ENCODE measurements at places on chromosomes 1 and 21.

GRCh38 chr1:41919764-41920397 lies 1.2 kb upstream of the HIVEP3 start:
- peak; percentile 63 for DNase-seq

- no peak for DNase-seq
These were observed 360.2 kb downstream of the HHIPL2 start for GRCh38 chr1:222187566-222188332.

- DNase-seq: no peak
These were observed 34.7 kb upstream of the USP24 start for GRCh38 chr1:55249646-55250398.

DNA sequence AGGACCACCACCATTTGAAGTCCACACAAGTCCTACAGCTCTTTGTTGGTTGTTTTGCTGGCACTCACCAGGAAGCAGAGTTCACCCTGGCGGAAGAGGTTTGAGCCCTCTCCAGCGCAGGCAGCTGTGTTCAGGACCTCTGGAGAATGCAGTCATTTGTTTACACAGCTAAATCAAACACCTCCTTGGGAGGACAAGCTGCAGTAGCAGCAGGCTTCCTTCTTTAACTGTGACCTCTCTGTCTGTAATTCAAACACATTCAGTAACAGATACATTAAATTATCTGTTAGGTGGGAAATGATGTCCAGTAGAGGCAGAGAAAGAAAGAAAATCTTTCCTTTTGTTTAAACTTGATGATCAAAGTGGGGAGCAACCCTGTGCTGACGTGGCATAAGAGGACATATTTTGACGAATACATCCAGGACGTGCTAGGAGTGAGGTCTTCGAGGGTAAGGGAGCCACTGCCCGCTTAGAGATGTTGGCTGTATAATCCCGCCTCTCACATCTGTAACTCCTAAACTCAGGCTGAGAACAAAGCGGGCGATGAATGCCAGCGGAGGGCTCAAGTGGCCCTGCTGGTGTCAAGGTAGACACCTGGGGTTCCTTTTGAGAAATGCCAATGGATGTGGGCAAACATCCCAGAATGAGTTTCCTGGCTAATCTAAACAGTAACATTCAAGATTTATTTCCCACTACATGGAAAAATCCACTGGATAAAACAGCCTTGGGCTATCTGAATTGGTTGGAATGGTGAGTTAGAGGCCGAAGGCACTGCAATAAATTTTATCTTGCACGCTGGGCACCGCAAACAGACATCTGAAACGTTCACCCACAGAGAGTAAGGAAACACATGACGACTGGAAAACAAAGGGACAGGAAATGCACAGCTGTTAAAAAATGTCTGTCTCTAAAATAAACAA lies 51.7 kb downstream of the ABCA4 start:
- no peak for DNase-seq

- no peak for DNase-seq
These were observed 27.4 kb downstream of the IL23R start for GRCh38 chr1:67193704-67194103.

- DNase-seq: no peak
These were observed 8.3 kb downstream of the BCAR3 start for GRCh38 chr1:93673163-93673829.

DNA sequence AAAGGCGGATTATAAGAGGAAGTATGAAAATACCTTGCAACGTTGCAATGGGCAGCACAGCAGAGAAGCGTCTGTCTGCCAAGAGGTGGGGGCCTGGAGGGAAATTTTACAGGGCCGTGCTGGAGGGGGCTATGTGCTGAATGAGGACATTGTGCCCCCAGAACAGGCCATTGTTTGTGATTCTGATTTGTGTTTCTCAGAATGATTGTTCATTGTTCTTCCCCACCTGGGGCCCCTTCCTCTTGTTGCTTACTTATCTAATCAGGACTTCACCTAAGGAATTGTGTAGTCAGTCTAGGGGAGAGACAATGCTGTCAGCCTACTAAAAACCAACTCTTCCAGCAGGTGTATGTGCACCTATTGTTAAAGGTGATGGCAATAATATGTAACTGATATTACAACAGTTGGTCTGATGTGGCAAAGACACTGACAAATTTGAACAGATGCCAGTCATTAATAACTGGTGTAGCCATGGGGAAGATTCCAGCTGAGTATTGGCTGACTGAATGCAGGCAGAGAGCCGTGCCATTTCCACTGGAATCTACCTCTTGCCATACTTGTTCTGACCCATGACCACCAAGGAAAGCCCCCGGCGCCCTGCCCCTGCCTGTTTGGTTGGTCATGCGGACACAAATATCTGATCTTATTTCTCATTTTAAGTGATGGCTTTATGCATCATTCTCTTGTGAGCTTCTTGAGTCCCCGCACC lies 45.2 kb upstream of the PSEN2 start:
- DNase-seq: no peak

- DNase-seq: no peak
These were observed 44.9 kb downstream of the RAB3B start for GRCh38 chr1:51945591-51945990.

DNA sequence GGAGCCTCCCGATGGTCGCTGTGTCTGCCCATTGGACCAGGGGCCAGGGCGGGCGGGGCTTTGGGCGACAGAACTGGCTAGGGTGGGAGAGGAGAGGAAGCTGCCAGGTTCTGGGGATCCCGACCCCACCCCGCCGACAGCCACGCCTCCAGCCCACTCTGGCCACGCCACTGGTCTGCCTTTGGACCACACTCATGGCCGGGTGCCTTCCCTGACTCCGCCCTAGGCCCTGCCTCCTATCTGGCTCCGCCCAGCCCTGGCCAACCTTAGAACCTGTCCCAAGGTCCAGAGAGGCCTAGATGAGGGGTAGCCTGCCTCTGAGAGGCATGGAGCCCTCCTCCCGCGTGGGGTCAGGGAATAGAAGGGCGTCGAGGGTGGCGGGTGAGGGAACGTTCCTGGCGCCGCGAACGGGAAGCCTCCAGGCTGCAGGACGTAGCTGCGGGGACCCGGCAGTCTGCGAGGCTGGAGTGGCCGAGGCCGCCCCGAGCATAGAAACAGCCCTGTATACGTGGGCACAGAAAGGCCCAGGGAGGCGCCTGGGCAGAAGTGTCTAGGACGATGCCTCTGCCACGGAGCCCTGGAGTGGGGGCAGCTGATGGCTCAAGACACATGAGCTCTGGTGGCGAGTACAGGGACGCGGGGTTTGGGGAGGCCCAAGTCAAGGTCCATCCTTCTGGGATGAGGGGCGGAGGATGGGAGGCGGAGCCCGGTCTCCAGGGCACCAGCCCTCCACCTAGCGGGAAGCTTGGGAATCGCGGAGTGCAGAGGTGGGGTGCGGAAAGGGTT lies 11.5 kb upstream of the COL16A1 start:
- DNase-seq: no peak

- no peak for DNase-seq
These were observed 55.6 kb downstream of the B3GALT5 start for GRCh38 chr21:39668369-39668768.

DNA sequence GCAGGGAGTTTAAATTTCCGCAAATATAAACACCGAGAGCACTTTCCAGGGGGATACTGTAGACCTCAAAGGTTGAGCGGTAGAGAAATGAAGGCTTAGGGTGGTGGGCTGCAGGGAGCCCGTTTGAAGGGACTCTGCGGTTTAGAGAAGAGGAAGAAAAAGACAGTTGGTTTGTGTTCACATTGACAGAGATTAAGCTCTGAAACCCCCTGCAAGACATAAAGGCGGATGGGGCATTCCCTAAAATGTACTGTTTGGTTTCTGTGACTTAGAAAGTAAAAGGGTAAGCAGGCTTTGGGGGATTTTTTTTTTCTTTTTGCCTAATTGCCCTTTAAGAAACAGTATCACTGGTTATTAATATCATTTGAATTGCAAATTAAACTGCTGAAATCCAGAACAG lies 1.3 kb downstream of the KAZN start:
- no peak for DNase-seq

DNA sequence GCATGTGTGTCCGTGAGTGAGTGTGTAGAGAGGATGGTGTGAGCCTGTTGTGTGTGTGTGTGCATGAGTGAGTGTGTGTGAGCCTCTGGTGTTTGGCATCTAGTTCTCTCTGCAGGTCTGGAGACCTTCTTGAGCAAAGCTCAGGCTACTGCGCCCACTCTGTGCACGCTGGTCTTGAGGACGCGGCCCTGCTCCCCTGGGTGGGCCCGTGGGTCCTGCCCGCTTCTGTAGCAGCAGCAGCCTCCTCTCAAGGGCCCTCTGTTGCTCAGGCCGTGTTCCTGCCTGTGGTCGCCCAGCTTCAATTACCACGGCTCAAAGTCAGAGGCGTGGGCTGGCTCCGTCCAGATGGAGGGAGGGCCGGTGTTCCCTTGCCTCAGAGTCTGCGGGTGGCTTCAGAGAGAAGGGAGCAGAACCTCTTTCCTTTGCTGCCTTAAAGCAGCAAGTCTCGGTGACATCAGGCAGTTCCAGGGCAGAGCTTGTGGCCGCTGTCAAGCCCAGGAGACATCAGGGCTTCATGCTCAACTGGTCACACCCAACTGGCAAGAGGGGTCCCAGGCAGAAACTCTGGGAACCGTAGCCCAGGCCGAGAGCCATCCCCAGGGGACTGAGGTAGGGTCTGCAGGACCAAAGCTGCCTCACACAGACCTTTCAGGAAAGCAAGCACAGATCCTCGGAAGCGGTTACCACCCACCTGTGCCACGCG lies 270.6 kb upstream of the VAMP3 start:
- no peak for DNase-seq

DNA sequence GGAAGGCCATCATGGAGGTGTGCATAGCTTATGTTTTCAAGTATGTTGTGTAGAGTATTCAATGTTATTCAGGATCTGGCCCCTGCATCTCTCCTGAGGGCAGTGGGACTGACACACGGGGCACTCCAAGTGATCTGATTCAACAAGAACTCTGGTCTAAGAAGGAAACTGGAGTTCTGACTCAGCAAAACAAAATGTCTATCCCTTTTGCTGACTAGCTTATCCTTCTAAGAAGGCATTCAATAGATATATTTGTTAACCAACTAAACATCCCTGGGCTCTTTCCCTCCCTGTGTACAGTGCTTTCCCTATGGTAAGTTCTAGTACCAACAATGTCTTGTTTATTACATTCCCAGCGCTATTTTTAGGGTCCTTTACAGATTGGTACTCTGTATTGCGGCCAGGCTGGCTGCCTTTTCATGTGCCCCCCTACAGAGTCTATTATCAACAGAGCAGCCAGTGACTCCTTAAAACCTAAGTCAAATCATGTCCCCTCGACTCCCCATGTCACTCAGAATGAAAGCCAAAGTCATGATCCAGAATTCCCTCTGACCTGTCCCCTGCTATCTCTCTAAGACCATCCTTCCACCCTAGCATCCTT lies 304.9 kb downstream of the KCNH1 start:
- DNase-seq: no peak

DNA sequence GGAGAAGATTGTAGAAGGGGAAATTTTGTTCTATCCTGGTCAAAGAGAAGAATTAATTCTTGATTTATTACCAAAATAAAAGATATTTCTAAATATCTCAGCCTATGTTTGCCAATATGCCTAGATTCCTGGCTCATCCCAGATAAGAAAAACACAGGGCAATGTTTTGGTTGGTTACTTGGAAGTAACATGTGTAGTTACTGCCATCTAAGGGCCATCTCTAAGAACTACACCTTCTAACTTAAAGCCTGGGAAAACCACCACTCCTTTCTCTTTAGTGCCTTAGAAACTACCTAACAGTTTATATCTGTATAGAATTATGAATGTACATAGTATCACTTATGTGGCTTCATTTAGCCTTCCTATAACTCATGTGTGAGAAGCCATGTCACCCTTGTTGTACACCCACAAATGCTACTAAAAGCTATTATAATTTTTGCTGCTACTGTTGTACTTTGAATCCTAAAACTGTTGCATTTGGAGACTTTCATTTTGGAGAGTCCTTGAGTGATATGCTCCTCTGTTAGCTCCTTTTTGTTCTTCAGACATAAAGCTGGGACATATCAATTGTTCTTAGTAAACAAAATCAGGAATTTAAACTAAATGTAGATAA lies 4.5 kb downstream of the AIM2 start:
- DNase-seq: no peak

DNA sequence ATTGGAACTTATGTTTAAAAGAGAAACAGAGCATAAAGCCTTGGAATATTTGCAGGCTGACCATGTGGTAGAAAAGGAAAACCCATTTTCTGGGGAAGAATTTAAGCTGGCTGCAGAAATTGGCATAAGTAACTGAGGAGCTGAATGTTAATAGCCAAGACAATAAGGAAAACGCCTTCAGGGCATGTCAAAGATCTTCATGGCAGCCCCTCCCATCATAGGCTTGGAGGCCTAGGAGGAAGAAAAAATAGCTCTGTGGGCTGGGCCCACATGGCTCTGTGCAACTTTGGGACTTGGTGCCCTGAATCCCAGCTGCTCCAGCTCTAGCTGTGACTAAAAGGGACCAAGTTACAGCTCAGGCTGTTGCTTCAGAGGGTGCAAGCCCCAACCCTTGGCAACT lies 51.5 kb downstream of the CTH start:
- no peak for DNase-seq

GRCh38 chr1:103783944-103784377 lies 34.3 kb downstream of the AMY1C start:
- DNase-seq: no peak

GRCh38 chr1:50593515-50593914 lies 170.3 kb upstream of the DMRTA2 start:
- no peak for DNase-seq

GRCh38 chr1:145545055-145545454 lies 62.7 kb upstream of the GPR89A start:
- DNase-seq: no peak

GRCh38 chr1:18099026-18099425 lies 8.6 kb upstream of the IGSF21 start:
- no peak for DNase-seq
